ENCODE measurements at places on chromosomes 6 and 20. TPM values are rescaled to one million over a fixed set of nuclear protein-coding genes. Genes with fewer than 3 reads are reported as not detected.

The ZNF337 gene
- total RNA-seq = 17.9 TPM

The CYP39A1 gene
- total RNA-seq = 0.09 TPM

The ZBTB46 gene
- 0.77 TPM for total RNA-seq

The ULBP2 gene
- 4.6 TPM for total RNA-seq

The OOEP gene
- not detected for total RNA-seq

The EEF1A2 gene
- total RNA-seq = 177 TPM

The COX4I2 gene
- not detected for total RNA-seq

The RBM38 gene
- total RNA-seq = 34.9 TPM

Data from A549 treated with DMSO at 1 μM for 4 hours (cell line).